Activated CD4-positive, CD25-positive, alpha-beta regulatory T cell treated with anti-CD3 and anti-CD28 coated beads, Interleukin-2, amount 50 U/mL, for 72 hours (primary cell): ENCODE measurements at places on chromosomes 12 and 14.

DNA sequence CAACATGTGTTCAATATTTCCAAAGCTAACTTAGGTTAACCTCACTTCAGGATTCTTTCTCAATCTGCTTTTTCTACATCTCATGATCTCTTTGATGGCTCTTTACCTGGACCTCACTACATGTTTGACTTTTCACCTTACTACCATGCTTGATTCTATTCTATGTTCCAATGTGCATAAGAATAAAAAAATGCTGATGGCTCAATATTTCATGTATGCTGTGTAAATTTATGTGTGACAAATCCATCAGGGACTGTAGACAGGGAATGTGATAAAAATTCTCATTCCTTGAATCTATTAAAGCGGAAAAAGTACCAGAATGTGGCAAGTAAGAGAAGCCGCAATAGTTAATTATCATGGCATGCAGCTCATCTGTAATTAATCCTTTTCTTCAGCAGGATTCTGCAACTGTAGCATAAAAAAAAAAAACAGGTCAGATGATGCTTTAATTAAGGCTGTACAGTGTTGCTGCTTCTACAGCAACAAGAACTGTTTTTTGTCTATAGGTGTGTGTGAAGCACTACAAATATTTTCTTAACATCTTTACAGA is 276.9 kb upstream of the PRKD1 start:
- no peak for DNase-seq

GRCh38 chr12:59079002-59079401 is 158.7 kb upstream of the LRIG3 start:
- no peak for DNase-seq

DNA sequence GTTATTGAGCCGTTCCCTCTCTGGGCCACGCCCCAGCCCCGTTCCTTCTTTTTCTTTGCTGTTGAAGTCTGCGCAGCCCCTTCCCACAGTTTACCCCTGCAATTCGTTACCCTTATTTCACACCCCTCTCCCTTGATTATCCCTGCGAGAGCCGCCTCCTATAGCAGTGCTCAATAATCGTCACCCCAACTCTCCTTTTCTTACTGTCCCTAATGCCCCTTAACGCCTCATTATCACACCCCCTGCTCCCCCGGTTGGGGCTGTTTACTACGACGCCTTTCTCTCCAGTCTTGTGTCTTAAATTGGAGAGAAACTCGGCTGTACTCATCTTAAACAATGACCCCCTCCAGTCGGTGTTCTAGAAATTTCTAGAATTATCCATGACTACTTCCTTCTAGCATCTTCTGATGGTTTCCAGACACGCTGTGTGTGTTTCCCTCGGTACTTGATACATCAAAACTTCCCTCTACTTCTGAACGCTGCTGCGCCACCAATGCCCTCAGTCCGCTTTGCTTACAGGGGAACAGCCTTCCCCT is 713 bp upstream of the FBXL14 start:
- DNase-seq: no peak

DNA sequence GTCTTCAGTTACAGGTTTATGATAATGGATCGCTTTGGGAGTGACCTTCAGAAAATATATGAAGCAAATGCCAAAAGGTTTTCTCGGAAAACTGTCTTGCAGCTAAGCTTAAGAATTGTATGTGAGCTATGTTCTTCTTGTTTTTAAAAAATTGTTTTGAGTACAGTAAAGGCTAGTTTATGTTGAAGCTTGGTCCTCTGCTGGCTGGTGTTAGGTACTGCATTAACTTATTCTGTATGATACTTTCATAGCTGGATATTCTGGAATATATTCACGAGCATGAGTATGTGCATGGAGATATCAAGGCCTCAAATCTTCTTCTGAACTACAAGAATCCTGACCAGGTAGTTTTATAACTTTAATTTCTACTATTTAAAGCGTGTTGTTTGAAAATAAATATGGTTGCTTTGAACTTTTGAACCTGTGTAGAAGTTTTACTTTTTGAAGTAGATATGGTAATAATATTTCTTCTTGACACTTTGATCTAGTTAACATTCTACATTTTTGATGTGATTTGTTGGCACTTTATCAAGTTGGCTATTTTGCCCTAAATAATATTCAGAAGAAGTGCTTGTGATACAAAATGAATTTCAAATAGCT is 55.7 kb downstream of the VRK1 start:
- DNase-seq: no peak

- no peak for DNase-seq
These were observed 164.9 kb downstream of the DYRK2 start for GRCh38 chr12:67813456-67813904.

DNA sequence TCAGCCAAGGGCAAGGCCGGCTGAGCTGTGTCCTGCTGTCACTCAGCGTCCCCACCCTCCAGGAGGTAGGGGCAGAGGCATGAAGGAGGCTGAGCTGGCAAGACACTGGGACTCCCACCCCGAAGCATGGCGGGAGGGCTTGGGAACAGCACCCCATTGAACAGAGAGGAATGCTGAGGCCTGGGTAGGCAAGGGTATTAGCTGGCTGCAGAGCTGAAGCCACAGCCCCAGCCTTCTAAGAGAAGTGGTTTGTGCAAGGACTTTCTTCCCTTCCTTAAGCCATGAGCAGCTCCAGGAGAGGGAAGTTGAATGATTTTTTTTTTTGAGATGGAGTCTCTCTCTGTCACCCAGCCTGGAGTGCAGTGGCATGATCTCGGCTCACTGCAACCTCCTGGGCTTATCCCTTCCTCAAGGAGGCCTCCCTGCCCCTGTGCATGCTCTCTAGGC is 6.6 kb upstream of the CFAP73 start:
- no peak for DNase-seq

DNA sequence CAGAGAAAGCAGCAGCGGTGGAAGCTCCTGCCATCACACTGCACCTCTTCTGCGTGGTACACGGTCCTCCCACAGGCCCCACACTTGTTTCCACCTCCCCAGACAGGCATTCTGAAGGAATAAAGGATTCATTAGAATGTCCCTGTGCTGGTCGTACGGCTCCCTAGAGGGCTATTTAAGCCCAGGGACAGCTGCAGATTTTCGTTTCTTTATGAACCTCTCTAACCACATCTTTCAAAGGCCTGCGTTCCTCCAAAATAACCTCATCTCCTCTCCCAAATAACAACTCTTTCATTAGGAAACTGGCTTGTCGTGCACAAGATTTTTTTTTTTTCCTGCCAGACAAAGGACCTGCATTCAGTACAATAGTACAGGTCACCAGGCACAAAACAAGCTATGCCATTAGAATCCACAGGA is 12.7 kb downstream of the CSRP2 start:
- no peak for DNase-seq

DNA sequence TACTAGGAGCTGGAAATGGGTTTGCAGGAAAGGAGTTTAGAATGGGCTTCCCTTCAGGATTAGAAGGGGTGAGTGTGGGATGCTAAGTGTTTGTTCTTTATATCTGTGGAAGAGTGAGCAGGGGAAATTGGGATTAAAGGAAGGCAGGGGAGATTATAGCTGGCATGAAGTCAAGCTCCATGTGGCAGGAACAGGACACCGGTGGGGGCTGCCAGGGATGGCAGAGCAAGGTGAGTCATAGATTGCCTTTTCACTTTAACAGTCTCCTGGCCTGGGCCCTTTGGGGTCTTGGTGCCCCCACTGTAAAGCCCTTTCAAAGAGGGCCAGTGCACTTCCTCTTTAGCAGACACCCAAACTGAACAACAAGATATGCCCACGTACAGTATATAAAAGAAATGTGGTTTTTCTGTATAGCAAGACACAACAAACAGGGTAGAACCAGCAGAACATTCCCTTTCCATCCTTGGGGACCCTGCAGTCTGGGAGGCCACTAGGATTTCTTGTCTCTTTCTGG is 23.1 kb upstream of the FBXO21 start:
- no peak for DNase-seq

DNA sequence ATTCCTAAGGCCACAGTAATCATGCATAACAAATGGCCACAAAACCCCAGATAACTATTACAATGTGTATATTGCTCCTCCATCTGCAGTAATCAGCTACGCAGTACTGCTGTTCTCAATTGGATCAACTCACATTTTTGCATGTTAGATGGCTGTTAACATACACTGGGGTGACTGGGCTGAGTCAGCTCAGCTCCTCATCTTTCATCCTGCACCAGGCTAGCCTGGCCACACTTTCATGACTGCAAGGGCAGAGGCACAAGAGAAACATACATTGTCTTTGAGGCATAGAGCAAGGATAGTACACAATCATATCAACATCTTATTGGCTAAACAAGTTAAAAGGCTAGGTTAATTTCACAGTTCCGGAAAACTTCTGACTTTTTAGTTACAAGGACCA is 306.6 kb downstream of the SLC6A15 start:
- no peak for DNase-seq

DNA sequence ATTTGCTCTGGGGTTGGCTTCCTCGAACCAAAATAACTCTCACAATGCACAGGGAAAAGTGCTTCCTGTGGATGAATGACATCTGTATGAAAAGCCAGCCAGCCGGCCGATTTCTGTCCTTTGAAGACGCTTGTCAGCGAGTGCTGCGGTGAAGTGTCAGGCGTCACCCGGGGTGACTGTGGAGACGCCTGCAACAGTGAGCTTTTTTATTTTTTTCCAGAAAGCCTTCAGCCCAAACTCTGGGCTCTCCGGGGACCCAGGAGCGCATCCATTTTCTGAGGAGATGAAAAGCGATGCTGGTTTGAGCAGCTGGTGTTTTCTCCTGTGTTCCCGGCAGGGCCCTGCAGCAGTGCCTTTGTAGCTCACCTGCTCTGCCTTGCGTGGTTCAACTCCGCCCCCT is 147.9 kb upstream of the MYL2 start:
- no peak for DNase-seq

DNA sequence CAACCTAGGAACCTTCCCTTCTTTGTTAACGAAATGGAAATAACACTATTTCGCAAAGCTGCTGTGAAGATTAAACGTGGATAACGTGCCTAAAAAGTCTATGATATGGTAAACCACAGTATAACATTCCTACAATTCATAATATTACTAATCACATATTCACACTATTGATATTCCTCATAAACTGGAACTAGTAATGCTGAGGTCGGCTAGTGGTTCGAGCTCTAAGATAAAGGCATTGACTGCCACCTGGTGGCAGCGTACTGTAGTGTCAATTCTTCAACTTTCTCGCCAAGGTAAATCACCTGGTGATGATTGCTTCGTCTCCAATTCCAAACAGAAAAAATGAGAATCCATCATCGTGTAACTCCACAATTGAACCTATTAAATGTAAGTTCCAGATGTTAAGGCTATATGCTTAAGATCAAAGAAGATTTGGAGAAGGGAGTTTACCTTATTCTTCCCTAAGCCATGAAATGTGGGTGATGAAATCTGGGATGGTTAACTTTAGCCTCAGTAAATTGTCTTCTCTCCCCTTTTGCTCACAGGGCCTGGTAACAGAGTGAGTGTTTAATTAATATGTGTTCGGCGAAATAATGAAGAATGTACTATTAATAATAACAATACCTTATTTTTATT is 197.5 kb upstream of the TMEM132C start:
- DNase-seq: no peak

- no peak for DNase-seq
These were observed 38.7 kb downstream of the WIF1 start for GRCh38 chr12:65082406-65082805.

- no peak for DNase-seq
These were observed 9.4 kb downstream of the EMG1 start for GRCh38 chr12:6980075-6980474.

GRCh38 chr12:57195611-57196371 is 20.8 kb upstream of the NXPH4 start:
- no peak for DNase-seq

DNA sequence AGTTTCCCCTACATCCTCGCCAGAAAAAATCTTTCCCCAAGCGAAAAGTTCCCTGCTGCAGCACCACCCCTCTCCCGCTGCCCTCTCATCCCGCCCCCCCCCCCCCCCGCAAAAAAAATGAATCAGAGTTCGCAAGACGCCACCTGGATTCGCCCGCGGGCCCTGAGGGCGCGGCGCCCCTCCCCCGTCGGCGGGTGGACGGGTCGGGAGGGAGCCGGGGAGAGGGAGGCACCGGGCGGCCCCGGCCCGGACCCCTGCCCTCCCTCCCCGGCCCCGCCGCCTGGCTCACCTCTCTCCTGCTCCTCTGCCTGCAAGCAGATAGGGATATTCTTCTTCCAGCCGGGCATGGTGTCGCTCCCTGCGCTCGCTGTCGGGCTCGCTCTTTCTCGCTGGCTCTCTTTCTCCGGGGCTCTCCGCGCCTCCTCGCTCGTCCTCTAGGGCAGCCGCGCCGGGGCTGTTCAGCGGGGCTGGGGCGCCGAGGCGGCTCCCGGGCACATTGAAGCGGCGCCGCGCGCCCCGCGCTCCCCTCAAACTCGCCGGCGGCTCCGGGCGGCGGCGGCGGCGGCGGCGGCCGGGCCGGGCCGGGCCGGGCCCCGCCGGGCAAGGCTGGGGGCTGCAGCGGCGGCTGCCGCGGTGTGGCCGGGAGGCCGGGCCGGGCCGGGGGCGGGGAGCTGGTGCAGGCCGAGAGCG is 200.3 kb upstream of the CAND1 start:
- DNase-seq: no peak

DNA sequence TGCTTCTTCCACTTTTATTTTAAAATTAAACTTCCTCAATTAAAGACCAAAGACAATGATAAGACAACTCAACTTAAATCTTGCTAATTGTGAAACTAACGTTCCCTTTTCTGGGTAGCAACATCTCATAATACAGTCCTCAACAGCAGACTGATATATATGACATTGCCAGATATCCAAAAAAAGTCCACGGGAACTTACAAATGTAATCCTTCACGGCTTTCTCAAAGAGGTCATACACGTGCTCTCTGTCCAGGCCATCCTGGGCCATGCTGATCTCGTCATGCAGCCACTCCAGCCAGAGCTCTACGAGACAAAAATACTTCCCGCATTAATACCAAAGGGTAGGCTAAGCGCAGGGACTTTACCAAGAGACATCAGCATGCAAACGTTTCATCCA is 13.3 kb downstream of the SART3 start:
- DNase-seq: no peak

- DNase-seq: peak; percentile 51
These were observed 11.2 kb downstream of the CEP170B start for GRCh38 chr14:104876251-104876699.

DNA sequence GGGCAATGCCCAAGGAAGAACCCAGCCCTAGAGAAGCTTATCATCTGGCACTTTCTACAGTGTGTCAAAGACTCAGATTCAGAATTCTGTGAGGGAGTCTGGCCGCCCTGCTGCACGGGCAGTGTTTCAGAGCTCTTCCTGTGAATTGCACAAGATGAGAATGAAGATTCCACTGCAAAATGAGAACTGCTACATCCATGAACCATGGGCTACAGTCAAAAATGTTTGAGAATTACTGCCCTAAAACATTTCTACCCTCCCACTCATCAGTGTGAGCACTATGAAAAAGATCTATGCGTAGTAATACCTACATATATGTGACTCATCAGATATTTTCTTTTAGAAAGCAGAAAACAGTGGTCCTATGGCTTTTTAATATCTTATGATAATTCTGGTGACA is 104.0 kb downstream of the STAB2 start:
- DNase-seq: no peak
